ENCODE measurements at places on chromosomes 7 and 10.

- DNase-seq, result no peak
These were observed 68.7 kb downstream of the CAMK1D start for GRCh38 chr10:12418000-12418399.

DNA sequence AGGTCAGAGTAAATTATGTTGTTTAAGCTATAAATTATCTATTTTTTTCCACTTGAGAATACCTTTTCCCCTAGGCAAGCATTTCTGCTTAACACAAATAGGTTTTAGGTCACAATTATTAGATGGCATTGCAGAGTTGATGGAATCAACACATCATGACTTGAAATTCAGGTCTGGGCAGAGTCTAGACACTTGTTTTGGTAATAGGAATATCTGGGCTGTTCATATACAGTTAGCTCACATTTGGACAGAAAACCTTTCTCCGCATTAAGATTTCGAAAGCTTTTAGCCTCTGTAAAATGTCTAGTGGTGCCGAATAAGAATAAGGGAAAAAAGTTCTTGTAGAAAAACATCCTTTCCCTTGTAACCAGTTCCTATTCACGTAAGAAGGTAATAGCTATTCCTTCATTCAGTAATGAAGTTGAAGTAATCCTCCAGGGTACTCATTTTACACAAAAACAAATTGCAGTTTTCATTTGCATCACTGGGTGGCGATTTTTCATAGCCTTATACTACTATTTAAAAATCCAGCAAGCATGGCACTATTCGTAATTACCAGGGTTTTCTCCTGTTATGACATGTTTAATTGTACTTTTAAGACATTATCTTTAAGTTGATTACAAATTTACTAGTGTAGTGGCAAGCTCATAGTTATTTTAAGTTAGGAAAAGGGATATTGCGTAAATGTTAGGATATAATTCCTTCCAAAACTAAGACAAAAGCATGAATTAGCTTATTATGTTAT, 37.0 kb downstream of the RPA3 start:
- no peak for DNase-seq

- DNase-seq, result no peak
These were observed 50.8 kb upstream of the KLF6 start for GRCh38 chr10:3835770-3836169.

DNA sequence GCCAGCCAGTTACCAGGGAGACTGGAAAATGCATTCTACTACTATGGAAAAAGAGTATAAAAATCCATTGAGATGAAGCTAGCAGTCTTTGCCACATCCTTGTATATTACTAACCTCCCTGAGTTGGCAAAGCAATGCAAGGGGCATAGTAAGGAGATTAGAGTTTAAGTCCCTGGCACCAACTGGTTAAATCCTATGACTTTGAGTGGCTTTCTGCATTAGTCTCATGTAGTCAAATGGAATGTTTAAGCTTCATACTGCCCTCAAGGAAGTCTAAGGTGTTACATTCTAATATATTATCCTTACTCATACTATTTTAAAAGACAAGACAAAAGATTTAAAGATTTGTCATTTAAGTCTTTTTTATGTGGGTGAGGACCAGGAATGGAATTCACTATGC, 110.1 kb downstream of the INHBA start:
- no peak for DNase-seq

GRCh38 chr10:45612741-45613140, 59.8 kb downstream of the ZFAND4 start:
- DNase-seq, result no peak

- no peak for DNase-seq
These were observed 278.2 kb downstream of the PLXDC2 start for GRCh38 chr10:20094226-20094976.

DNA sequence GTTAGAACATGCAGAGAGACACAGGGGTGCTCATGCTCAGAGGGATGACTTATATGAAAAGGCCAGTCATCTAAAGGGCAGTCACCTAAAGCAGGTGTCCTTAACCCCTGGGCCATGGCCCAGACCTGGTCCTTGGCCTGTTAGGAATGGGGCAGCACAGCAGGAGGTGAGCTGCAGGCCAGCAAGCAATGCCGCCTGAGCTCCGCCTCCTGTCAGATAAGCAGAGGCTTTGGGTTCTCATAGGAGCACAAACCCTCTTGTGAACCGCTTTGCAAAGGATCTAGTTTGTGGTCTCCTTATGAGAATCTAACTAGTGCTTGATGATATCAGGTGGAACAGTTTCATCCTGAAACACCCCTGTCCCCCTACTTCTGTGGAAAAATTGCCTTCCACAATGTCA, 14.5 kb downstream of the ANKRD7 start:
- DNase-seq, result no peak

Measured in D721Med (cell line).